WTC11 (cell line): ENCODE measurements at places on chromosomes 13 and 19. TPM values are rescaled to one million over a fixed set of nuclear protein-coding genes. Genes with fewer than 3 reads are reported as not detected.

GRCh38 chr13:32600890-32601289 is 14.6 kb downstream of the PDS5B start:
- DNase-seq, result no peak

GRCh38 chr13:51297556-51297955 is 41.9 kb upstream of the SERPINE3 start:
- DNase-seq, result no peak

DNA sequence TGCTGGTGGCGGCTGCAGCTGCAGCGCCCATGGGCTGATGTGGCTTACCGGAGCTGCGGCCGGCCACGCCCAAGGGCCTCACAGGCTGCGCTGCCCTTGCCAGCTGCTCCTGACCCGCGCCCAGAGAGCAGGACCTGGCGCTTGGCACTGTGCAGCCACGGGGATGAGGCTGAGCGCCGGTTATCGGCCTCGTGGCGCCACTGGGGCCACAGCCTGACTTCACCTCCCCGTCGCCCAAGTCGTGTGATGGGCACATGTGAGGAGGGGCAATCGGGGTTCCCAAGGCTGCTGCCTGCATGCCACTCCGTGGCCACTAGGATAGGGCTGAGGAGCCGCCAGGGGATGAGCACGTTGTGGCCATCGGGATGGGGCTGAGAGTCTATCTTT is 77.2 kb upstream of the PABPC3 start:
- peak; percentile 53 for DNase-seq

- DNase-seq, result no peak
Observed at GRCh38 chr19:19615086-19615485, 3.4 kb downstream of the PBX4 start.

- DNase-seq, result peak; percentile 72
Observed at GRCh38 chr19:4583961-4584669, 24.6 kb upstream of the SEMA6B start.

DNA sequence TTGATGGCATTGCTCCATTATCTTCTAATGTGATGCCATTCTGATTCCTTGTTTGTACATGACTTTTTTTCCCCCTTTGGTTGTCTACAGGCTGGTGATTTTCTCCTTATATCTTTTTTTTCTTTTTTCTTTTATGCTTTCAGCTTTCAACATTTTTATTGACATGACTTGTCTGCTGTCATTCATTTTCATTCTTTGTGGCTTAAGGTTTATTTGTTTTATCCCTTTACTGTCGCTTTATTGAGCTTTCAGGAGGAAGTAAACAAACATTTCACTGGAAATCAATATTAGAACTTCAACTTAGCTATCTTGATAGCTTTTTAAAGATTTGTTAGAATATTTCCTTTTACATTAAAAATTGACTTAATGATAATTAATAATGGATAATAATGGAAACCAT is 9.7 kb downstream of the ITM2B start:
- DNase-seq, result no peak

DNA sequence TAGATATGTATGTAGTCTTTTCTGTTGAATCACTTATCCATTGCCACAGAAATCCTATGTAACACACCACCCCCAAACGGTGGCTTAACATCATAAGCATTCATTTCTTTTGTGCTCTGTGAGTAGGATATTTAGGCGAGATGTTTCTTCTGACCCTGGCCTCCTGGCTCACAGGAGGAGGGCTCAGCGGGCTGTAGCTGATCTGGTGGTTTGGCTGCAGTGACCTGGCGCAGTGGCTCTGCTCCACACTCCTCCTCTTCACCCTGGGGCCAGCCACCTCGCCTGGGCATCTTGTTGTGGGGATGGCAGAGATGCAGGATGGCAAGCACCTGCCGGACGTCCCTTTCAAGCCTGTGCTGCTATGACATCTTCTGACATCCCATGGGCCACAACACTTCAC is 147.1 kb upstream of the IRS2 start:
- DNase-seq, result no peak

DNA sequence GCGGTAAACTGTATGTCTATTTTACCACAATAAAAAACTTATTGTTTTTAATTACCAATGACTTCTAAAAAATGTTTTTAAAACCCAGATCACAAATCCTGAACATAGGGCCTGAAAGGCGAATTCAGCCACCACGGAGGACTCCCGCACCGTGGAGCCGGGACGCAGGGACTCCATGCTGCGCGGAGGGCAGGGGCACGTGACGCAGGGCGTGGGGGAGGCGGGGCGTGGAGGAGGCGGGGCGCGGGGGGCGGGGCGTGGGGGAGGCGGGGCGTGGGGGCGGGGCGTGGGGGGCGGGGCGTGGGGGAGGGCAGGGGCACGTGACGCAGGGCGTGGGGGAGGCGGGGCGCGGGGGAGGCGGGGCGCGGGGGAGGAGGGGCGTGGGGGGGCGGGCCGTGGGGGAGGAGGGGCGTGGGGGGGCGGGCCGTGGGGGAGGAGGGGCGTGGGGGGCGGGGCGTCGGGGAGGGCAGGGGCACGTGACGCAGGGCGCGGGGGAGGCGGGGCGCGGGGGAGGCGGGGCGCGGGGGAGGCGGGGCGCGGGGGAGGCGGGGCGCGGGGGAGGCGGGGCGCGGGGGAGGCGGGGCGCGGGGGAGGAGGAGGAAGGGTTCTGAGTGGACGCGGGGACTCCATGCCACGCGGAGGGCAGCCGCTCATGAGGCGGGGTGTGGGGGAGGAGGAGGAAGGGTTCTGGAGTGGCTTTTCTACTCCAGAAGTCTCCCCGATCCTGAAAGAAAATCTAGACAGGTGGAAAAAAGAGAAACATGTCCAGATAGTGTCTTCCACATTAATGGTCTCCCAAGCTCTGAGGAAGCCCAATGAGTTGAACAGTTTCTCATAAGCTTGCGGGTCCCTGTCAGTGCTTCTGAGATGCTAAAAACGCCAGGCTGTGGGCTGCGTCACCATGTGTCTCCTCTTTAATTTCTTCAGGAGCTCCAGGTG is 4.4 kb upstream of the PROZ start:
- DNase-seq, result peak; percentile 53

GRCh38 chr13:62209529-62209928 is 793.9 kb upstream of the PCDH20 start:
- DNase-seq, result no peak

GRCh38 chr19:28705008-28705407 is 507.9 kb downstream of the UQCRFS1 start:
- no peak for DNase-seq

The FXYD1 gene
- total RNA-seq, result 11.3 to 13.4 TPM (median 13.3 TPM) in 3 replicates

The ARHGAP45 gene
- total RNA-seq, result 40.9 to 46.4 TPM (median 44.1 TPM) in 3 replicates
